ENCODE measurements at places on chromosomes 13 and 19.
A peak's percentile ranks its signal among the peaks of the same experiment; 100 is the strongest.

DNA sequence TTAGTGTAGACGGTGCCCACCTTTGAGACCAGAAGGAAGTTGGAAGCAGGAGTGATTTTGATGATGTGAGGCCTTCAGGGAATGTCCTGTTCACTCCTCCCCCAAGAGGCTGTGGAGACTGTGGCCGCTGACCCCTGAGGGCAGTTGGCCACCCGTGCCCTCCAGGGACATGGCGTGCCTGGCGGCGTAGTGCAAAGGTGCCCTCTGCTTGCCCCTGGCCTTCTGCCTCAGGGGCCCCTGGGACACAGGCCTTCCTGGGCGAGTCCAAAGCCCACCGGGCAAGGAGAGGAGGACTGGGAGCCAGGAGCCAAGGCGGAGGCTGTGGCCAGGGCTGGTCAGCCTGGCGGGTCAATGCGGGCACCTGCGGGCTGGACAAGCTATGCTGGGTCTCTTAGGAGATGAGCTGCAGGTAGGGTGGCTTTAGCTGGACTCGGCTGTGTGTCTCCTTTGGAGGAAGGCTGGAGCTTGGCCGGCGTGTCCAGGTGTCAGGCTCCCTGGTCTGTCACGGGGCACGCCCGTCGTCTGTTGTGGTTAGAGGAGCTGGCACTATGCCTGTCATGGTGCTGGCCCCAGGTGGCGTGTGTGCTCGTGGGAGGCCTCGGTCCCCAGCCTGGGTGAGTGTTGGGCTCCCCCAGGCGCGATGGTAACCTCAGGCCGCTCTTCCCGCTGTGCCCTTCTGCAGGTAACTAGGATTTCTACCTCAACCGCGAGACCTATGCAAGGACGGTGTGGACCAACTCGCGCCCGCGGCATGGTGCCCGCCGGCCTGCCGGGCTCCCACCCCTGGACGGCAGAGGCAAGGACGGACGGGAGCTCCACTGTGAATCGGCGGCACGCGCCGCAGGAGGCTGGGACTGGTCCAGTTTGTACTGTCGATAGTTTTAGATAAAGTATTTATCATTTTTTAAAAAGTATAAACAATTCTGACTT lies 6.8 kb downstream of the PLEKHJ1 start:
- no peak for DNase-seq

DNA sequence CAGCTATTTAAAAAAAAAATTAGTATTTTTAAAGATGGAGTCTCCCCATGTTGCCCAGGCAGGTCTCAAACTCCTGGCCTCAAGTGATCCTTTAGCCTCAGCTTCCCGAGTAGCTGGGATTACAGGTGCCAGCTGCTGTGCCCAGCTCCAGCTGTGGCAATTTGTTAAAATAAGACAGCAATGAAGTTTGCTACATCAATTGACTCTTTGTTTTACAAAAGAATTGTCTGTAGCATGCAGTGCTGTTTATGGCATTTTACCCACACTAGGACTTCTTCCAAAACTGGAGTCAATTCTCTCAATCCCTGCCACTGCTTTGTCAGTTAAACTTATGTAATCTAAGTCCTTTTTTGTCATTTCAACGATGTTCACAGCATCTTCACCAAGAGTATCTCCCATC lies 49.3 kb downstream of the NDFIP2 start:
- no peak for DNase-seq

- DNase-seq = peak; percentile 65
Observed at GRCh38 chr19:18349524-18350128, 9.2 kb downstream of the PGPEP1 start.

- DNase-seq = no peak
Observed at GRCh38 chr13:53749306-53749705, 720.7 kb downstream of the OLFM4 start.

DNA sequence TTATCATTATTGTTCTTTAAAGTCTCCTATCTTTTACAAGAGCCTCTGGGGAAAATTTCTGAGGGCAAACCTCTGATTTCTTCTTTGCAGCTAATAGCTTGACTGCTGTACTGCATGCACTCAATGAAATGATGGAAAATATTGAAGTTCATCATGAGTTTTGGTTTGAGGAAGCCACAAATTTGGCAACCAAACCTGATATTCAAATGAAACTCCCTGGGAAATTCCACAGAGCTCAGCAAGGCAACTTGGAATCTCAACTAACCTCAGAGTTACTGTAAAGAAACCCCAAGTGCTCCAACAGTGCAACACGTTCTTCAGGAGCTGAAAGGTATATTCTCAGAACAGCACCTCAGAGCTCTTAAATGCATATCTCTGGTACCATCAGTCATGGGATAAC lies 14.2 kb upstream of the RNF6 start:
- no peak for DNase-seq

GRCh38 chr19:38068826-38069225 lies 155.2 kb downstream of the DPF1 start:
- no peak for DNase-seq

- no peak for DNase-seq
Observed at GRCh38 chr13:30846311-30846710, 59.8 kb upstream of the MEDAG start.

DNA sequence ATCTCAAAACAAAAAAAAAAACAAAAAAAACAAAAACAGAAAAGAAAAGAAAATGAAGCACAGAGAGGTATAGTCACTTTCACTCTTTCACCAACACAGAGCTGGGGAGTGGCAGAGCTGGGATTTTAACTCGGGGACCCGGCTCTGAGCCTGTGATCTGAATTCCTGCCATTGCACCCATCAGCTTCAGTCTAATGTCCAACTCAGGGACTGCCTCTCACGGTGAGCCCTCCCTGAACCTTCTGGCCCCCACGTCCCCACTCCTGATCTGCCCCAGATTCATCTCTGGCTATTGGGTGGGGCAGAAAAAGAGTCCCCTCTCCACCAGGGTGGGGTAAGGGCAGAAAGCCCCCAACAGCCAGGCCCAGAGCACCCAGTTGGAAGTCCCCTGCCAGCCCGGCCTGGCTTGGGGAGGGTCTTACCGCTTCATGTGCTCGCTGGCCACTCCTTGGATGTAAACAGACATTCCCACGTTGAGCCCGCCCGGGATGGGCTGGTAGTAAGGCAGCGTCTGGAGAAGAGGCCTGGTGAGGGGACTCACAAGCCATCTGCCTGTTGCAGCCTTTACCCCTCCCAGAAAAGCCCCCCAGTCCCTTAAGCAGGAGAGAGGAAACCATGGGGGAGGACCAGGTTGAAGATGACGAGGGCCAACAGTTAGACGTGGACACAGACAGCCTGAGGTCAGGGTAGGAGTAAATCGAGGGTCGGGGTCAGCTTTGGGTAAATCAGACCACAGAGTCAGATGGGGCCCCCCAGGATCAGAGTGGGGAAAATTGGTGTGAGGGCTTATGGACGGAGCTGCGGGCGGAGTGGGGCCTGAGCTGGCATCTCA lies 520 bp downstream of the LGALS4 start:
- DNase-seq = no peak

- no peak for DNase-seq
Observed at GRCh38 chr13:78430166-78430791, 173.1 kb downstream of the POU4F1 start.

GRCh38 chr13:103539265-103539664 lies 473.0 kb upstream of the SLC10A2 start:
- DNase-seq = no peak

GRCh38 chr19:3161453-3161852 lies 17.1 kb upstream of the S1PR4 start:
- DNase-seq = no peak

GRCh38 chr13:71082631-71083030 lies 784.4 kb downstream of the DACH1 start:
- DNase-seq = no peak

- no peak for DNase-seq
Observed at GRCh38 chr13:67228031-67228430, 2.1 kb downstream of the PCDH9 start.

- no peak for DNase-seq
Observed at GRCh38 chr13:25024175-25024574, 71.8 kb upstream of the PABPC3 start.

- no peak for DNase-seq
Observed at GRCh38 chr13:30418075-30418716, 4.1 kb upstream of the UBE2L5 start.

GRCh38 chr19:38134540-38135149 lies 89.4 kb downstream of the DPF1 start:
- DNase-seq = no peak

GRCh38 chr13:39273953-39274738 lies 235.9 kb downstream of the NHLRC3 start:
- DNase-seq = no peak

GRCh38 chr13:21966014-21966413 lies 295.1 kb downstream of the FGF9 start:
- DNase-seq = no peak

DNA sequence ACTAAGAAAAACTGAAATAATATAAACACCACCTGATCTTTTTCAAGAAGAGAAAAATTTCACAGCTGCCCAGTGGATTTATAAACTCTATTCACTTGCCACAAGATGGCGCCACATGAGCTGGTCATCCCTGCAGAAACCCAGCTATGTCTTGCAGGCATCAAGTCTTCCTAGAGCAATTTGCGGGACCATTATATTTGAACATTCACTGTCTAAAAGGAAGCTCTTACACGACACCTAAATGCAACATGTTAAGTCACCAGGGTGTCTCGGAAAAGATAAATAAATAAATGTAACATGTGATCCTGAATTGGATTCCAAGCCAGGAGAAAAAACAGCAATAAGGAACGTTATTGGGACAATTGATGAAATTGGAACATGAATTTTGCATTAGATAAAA lies 20.3 kb upstream of the AKT2 start:
- DNase-seq = peak; percentile 78

DNA sequence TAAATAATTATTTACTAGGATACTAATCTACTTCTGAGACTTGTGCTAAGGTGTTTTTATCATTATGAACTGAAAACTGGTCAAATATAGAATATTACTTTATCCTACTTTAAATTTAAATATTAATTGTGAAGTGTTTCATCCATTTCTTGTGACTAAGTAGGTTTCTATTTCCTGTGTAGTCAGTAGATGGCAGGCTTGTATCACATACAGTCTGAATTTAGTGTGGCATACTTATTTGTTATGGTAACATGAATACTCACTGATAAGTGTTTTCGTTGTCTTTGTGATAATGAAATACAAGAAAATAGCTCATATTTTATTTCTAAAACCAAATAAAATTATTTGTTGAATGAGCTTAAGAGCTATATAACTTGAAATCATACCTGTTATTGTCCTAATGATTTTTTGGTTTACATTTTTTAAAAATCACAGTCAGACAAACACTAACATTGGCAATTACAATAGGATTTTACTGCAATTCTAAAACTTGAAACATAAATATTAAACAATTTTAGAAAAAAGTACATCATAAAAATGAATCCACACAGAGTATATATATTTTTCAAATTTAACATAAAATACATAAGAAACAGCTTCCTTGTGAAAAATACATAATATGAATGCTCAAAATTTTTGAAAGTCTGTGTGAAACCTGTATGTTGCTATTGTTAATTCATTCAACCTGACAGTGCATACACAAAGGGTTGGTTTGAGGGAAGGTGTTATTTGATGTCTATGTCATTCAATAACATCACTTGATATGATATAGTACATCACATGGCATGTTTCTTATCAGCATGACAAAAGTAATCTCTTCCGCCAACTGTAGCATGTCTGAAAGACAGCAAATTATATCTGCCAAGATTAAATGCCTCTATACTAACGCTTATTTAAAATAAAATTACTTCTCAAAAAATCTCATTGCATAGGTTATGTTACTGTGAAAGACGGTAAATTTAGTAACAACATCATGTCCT lies 904.8 kb upstream of the PCDH20 start:
- no peak for DNase-seq

DNA sequence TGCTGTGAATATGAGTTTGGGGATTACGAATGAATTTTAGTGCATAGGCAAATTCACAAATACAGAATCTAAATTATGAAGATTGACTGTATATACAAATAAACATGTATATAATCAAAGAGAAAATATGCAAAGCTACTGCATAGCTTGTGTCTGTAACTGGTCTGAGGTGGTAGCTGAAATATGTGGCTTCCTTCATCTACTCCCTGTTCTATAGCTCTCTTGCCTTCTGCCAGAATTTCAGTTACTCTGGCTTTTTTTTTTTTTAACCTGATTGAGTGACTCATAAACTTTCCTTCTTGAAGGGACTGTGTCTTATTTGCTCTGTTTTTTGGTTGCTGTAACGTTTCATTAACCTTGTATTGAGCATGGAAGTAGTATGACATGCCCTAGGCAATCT lies 26.6 kb downstream of the DNAJC3 start:
- no peak for DNase-seq

Measured in right atrium auricular region (tissue), 2 donors.